ENCODE measurements at places on chromosomes 7 and 10.

DNA sequence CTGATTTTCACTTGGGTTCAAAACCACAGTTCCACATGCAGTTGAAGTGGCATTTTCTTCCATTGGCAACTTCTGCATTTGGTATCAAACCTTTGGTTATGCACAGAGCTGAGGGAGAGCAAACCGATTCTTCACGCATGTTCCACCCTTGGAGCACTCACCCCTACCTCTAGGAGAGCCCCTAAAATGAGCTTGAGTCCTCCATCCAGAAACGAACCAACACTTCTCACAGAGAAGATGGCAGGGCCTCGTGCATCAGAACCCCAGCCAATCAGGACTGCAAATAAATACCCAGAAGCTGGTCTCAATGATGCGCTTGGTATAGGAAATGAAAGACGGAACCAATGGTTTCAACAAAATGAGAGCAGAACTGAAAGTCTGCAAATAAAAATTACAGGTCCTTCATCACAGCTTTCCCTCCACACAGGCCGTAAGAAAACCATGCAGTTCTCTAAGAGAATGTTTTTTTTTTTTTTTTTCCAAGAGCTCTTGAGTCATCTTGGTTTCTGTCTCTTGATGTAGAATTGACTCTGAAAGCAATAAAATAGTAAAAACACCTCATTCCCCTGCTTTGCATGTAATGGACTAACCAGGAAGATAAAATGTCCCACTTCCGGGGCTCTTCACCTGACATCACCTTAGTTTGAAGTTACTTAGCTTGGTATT, 23.9 kb downstream of the KLF6 start:
- DNase-seq, result no peak

DNA sequence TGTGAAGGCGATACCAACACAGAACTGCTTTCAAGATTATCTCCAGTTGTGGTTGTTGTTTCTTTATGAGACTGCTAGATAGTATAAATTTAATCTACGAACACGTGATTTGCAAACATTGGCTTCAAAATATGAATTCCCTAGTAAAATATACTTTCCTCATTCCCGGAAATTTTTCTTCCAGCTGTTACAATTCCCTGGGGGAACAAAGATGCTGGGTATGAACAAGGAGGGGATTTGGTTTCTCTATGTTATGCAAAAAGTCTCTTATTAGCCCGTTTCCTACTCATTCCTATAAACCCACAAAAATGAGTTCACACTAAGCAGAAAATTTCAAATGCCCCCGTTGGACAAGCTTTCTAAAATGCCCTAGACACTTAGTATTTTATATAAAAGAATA, 928.3 kb downstream of the CNTNAP2 start:
- DNase-seq, result no peak

- no peak for DNase-seq
Observed at GRCh38 chr7:155300641-155301452, 3.2 kb downstream of the INSIG1 start.

- no peak for DNase-seq
Observed at GRCh38 chr10:92662848-92663247, 26.9 kb upstream of the HHEX start.

Measured in left renal cortex interstitium (tissue), 4 donors.